ENCODE measurements at places on chromosomes 3 and 15.
A peak's percentile ranks its signal among the peaks of the same experiment; 100 is the strongest.

- no peak for DNase-seq
Observed at GRCh38 chr15:69497076-69497475, 44.5 kb downstream of the RPLP1 start.

DNA sequence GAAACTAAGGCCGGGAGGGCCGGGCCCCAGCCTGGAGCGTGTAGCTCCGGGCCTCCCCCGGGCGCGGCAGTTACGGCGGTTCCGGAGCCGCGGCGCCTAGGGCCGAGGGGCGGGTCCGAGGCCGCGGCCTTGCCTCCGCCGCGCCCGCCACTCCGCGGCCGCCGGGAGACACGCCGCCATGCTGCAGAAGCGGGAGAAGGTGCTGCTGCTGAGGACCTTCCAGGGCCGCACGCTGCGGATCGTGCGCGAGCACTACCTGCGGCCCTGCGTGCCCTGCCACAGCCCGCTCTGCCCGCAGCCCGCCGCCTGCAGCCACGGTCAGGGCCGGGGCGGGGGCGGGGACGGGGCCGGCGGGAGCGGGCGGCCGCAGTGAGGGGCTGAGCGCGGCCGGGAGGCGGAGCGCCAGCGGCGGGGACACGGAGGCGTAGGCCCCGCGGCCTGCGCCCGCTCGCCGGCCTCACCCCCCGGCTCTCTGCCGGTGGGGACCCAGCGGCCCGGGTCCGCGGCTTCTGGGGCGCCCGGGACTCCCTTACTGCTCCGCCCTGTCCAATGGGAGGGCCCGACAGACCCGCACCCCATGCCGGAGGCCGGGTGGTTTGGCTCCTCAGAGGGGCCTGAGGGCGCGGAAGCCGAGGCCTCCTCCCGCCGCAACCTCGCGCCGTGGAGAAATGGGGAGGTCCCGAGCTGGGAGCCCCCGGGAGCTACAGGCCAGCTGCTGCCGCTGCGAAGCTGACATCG lies at the start of gene DIS3L:
DIS3L (plus strand) TSS at position 150 of the 738 bp plus-strand sequence; CDS start at position 179, 29 bp downstream.
- DNase-seq, result peak; percentile 29

GRCh38 chr3:152383136-152383606 lies 114.4 kb downstream of the MBNL1 start:
- DNase-seq, result no peak

- no peak for DNase-seq
Observed at GRCh38 chr3:180040966-180041365, 4.2 kb upstream of the PEX5L start.

DNA sequence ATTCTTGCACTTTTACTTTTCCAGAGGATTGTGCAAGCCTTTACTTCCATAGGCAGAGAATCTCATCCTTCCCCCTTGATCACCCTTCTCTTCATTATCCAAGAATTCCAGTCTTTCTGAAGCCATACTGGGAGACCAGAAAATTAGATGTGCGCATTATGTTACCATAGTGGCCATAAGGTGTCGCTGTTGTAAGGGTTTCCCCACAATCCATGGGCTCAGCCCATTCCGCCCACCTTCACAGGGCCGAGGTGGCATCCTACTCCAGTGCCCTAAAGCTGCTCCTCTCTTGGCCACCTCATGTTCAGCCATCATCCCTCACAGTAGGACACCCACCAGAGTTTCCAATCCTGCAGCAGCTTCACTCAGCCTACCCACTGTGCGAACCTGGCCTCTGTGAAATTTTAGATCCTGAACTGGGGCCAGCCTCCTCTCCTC lies 35.0 kb downstream of the CTSH start:
- no peak for DNase-seq

DNA sequence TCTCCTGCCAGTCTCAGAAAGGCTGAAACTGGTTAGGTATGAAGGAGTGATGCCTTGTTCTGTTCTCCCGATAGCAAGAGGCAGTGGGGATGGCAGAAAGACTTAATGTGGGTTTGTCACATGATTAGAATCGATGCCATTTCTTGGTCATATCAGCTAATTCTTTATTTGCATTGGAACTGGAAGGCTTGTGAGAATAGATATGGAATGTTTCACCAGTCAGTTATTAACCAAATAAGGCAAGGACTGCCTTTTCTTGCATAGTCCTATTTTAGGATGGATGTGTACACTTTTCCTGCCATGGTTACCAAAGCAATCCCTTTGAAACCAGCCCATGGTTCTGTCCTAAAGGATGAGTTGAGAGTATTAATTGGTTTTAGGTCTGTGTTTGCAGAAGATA lies 33.7 kb downstream of the FILIP1L start:
- DNase-seq, result no peak

DNA sequence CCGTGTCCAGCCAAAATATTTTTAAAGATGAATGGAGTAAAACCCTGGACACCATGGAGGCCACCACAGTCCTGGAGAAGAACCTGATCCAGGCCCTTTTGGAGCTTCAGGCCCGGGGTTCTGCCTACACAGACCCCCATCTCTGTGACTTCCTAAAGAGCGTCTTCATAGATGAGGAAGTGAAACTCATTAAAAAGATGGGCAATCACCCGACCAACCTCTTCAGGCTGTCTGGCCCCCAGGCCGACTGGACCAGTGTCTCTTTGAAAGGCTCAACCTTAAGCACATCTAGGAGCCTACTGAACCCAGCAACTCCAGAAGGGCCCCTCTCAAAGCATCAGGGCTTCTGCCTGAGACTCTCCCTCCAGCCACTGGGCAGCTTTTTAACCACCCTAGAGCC lies 107.9 kb upstream of the FAM174B start:
- no peak for DNase-seq

DNA sequence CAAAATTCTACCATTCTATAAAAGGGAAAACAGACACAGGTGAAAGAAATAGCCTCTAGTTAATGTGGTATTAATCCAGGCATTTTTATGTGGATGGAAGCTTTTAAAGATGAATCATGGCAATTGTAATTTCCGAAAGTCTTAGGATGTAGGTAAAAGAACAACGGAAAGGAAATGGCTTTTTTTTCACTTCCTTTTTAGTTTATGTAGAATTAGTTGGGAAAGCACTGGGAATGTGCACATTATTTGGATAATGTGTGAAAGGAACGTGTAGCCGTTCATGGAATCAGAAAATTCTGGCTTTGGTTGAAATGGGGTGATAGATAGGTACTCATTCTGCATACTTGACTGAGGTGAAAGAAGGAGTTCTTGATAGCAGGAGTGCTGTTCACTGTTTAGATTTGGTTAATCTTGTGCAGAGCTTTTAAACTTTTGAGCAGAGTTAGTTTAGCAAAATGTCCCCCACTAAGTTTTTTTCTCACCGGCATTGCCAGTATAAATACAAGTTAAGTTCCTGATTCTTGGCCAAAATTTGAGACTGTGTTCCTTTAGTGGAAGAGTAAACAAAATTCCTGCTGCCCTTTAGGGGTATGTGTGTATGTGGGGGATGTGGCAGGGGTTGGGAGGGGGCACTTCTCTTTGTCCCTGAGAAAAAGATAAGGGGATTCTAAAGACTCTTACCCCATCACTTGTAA lies 20.2 kb upstream of the UTS2B start:
- DNase-seq, result no peak

- DNase-seq, result no peak
Observed at GRCh38 chr3:22966349-22966748, 236.8 kb upstream of the UBE2E2 start.

DNA sequence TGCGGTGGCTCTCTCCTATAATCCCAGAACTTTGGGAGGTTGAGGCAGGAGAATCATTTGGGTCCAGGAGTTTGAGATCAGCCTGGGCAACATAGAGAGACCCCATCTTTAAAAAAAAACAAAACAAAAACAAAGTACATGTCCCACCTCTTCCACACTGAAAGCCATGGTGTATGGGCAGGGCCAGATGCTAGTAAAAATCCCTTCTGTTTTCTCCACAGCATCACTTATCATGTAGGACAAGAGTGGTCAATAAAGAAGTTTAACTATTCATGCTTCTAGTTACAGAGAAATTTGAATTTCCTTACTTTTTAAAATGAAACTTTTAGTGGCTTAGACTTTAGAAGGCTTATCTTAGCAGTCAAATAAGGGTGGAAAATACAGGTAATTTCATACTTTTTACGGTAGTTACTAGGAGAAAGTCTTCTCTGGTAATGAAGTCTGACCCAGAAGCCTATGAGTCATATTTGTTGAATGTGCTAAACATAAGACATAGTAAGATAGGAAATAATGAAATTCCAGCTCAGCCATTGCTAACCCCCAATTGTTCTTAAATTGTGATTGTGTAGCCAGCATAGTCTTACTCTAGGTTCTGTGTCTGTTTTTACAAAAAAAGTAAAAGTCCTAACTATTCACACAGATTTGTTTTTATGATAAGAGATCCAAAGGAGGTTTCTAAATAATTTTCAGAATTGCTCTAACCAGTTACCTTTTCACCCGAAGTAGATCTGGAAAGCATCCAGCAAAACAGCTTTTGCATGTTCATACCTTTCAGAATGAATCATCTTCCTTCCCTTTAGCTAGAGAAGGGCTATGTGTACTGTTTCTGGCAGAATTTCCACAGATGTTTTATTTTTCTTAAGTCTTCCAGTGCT lies 16.4 kb upstream of the ZNF609 start:
- no peak for DNase-seq

- DNase-seq, result no peak
Observed at GRCh38 chr3:58299839-58300516, 6.1 kb upstream of the RPP14 start.

GRCh38 chr15:72116731-72117485 lies 1.0 kb downstream of the MYO9A start:
- DNase-seq, result no peak
